ENCODE measurements at places on chromosomes 1 and 21.

GRCh38 chr1:239682960-239683359 is 296.6 kb downstream of the CHRM3 start:
- DNase-seq, result no peak

DNA sequence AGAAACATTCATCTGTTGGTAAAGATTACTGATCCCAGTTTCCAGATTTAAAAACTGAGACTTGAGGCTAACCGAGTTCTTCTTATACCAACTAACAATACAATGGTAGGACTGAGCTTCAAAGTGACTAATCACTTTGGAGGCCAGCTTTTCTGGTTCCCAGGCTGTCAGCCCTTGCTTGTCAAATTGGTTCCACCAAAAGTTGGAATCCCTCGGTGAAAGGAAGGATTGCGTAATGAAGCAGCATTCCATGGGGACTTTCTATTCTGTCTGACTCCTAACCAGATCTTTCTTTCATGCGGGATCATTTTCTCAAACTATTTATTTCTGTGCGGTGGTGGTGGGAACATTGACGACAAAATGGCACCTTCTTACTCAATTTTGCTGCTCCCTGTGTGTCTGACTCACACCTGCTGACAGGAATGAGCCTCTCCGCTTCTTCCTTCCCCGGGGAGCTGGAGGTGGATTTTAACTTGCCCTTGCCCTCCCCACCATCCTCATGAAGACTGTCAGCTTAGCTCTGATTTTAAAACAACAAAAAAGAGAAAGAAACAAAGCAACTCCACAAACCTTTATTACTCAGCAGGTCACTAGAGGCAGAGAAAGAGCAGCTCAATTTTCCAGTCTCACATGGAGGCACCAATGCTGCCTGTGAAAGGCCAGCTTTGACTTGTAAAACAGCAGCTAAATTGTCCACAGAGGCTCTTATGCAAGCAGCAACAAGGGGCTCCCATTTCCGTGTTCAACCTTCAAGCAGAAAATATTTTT is 32.9 kb upstream of the RASAL2 start:
- no peak for DNase-seq

DNA sequence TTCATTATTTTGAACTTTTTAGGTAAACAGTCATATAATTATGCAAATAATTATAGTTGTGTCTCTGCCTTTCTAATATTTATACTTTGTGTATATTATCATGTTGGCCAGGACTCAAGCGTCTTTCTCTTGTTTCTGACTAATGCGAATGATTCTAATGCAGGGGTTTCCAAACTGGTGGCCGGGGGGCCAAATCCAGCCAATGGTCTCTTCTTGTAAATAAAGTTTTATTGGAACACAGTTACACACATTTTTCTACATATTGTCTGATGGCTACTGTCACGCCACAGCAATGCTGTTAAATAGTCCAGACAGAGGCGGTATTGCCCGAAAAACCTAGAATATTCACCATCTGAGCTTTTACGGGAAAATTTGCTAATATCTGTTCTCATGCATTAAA is 8.9 kb upstream of the POFUT2 start:
- DNase-seq, result no peak

GRCh38 chr1:157035121-157035520 is 10.4 kb downstream of the ARHGEF11 start:
- no peak for DNase-seq

- DNase-seq, result peak; percentile 34
These were observed 2.7 kb downstream of the IL10RB start for GRCh38 chr21:33268737-33269441.

DNA sequence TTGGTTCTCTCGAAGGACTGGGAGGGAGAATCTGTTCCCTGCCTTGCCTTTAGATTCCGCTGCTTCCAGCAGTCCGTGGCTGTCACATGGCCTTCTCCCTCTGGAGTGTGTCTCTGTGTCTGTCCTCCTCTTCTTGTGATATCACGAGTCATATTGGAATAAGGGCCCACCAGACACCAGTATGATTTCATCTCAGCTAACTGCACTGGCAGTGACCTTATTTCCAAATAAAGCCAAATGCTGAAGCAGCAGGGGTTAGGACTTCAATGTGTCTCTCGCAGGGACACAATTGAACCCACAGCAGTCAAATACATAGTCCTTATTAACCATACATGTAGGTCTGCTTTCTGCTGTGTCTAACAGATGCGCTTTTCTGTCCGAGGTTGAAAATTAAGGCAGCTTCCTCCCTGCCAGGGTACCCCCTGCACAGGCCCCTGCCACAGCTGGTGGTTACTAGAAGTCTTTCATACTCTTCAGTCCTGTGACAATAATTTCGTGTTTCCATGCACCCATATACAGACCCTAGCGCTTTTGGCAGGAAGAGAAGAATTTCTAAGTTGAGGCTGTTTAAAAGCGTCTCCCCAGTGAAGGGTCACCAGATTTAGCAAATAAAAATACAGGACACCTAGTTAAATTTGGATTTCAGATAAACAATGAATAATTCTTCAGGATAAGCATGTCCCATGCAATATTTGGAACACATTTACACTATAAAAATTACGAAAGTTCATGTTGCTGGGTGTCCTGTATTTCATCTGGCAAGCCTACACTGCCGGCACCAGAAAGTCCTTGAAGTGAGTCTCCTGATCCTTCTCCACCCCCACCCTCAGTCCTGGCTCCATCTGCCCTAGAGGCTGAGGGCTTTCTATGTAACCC is 182.1 kb downstream of the ETS2 start:
- no peak for DNase-seq

DNA sequence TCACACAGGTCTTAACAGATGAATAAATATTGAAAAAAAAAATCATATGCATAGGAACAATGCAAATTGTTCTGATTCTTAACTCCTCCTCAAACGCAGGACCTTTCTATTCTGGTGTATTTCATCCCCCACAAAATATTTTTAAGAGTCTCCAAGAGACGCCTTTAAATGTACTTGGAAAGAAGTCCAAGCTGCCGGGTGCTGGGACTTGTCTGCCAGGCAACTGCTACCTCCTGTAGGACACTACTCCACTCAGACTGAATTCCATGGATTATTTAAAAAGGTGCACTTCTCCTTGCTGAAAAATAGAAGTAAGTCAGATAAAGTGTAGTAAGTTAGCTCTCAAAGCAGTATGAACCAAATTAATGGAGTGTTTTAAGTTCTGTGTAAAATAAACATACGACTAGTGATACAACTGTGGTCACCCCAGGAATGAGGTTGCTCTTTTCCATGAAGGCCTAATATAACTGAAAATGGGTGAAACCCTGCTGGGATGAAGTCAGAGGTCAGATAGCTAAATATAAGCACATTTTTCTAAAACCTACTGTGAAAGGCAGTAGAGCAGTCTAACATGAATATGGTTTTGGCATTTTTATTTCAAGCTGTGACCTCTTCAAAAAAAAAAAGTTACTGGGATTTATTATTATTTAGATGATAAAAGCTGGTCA is 189.2 kb upstream of the PBX1 start:
- no peak for DNase-seq

DNA sequence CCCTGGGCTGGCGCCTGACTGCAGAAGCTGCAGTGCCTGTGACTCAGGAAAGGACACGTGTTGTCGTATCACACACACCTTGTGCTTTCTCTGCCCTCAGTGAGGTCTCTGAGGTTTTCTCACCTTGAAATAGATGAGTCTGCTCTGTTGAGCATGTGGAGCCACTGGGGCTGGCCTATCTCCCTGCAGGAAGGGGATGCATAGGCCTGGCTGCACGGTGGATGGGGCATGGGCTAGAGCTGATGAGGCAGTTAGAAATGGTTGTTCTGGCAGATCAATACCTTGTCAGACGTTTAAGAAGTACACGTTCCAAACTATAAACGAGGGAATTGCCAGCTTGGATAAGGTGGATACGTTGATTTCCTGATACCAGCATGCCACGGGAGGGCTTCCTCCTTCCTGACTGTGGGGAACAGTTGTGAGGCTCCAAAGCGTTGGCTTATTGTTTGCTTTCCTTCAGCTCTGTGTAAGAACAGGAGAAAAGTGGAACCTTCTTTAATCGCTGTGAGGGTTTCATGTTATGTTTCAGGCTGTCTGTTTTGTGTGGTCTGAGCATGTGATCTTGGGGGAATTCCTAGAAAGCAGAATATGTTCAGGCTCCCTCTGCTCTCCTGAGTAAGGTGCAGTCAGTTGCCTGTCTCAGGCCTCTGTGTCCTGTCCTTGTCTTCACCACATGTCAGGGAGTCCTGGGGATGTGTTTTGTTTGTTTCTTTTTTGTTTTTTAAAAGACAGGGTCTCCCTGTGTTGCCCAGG is 44.8 kb downstream of the PCNT start:
- peak; percentile 21 for DNase-seq

DNA sequence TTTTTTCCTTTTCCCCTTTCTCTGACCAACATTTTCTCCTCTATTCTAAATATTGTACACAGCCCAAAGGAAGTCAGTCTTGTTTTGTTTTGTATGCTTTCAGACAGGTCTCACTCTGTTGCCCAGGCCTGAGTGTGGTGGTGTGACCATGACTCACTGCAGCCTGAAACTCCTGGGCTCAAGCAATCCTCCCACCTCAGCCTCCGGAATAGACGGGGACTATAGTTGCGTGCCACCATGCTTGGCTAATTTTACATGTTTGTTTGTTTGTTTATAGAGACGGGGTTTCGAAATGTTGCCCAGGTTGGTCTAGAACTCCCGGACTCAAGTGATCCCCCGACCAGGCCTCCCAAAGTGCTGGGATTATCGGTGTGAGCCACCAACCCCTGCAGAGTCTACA is 72.8 kb downstream of the NRIP1 start:
- no peak for DNase-seq

DNA sequence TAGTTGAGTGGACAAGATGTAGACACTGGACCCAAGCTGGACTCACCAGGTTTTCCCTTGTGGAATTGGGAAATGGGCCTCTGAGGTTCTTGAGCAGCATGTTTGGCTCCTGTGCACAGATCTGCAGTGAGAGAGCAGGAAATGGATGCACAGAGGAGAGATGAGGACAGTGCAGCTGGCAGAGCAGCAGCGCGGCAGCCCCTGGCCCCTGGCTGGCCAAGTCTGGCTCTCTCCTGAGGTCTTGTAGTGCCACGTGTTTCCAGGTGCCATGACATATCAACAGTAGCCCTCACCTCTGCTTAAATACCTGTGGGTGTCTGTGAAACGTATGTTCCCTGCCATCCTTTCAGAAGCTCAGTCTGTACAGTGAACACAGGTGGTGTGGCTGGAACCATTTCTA is 19.2 kb upstream of the BCL10 start:
- no peak for DNase-seq

GRCh38 chr1:170776777-170777176 is 112.8 kb downstream of the PRRX1 start:
- DNase-seq, result no peak

- no peak for DNase-seq
These were observed 48.5 kb upstream of the CHRM3 start for GRCh38 chr1:239337799-239338430.

GRCh38 chr1:170377440-170377839 is 154.5 kb upstream of the GORAB start:
- DNase-seq, result no peak

- no peak for DNase-seq
These were observed 95.2 kb downstream of the KCNJ6 start for GRCh38 chr21:37821092-37821491.

GRCh38 chr1:147608596-147608995 is 61.7 kb downstream of the ACP6 start:
- DNase-seq, result no peak

DNA sequence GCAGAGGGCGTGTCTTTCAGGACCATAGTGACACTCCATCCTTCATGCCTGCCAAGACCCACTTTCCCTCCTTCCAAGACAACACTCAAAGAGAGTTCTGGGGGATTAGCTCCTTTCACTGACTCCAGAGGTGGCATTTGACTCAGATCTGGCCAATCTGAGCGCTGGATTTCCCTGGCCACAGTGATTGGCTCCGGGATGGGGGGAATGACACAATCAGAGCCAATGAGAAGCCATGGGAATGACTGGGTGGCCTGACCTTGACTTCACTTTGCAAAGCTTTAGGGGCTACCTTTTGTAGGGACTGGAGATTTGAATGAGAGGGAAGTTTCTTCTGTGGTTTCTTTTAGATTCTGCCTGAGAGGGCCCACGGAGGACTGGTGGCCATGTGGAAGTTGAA is 26.9 kb upstream of the WNT4 start:
- no peak for DNase-seq

DNA sequence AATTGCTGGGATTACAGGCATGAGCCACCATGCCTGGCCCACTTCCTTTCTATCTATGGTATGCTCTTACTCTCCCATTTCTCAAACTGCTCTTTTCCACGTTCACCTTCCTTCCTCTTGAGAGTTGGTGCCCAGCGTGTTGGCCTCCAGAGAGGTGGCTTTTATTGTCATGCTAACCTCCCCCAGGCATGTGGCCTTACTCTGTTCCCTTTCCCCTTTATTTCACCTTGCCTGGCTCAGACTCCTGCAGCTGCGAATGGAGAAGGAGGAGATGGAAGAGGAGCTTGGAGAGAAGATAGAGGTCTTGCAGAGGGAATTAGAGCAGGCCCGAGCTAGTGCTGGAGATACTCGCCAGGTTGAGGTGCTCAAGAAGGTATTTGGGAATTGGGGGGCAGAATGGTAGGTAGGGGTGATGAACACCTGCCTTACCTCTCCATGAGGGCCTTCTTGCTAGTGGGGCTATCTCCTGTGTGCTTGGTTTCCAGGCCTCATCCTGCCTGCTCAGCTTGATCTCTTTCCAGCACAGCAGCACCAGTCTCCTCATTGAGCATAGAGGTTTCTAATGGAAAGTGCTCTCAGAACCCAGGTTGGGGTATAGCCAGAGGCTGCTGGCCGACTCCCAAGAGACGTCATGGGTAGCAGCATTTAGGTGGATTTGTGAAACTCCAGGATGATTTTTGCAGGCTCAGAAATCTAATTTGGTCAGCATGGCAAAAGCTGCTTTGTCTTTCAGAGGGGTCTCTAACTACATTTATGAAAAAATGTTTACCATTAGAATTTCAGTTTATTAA is 13.2 kb upstream of the TUFT1 start:
- DNase-seq, result no peak

DNA sequence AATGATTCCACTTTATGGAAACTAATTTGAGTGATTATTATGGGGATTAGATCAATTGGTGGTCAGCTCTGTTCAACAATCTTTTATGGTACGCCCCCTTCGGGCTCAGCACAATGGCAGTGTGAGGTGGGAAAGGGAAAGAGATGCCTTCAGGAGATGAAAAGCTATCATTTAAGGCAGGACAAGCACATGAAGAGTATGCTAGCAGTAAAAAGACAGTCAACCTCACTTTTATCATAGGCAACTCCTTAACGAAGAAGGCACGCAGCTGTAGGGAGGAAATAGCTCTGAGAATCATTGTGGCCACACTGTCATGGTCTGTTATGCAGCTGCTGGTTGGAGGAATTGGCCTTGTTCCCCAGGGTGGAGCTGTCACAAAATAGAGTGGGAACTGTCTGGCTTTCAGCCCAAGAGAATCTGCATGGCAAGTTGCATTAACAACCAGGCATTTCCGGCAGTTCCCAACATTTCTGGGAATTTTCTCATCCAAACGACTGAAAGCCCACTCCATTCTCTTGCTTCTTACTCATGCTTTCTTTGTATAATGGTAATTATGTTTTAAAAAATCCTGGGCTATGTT is 54.4 kb upstream of the BCL10 start:
- no peak for DNase-seq

Measured in CD8-positive, alpha-beta T cell (primary cell).